Hair follicle dermal papilla cell (primary cell): ENCODE measurements at places on chromosomes 6 and 20. TPM values are rescaled to one million over a fixed set of nuclear protein-coding genes. Genes with fewer than 3 reads are reported as not detected.

Gene DAAM2
- total RNA-seq = 66.1 and 122 TPM in 2 replicates

Gene GTSF1L
- not detected in 2 replicates for total RNA-seq

Gene GPSM3
- total RNA-seq = 3.1 and 4.7 TPM in 2 replicates

Gene SLC12A5
- total RNA-seq = not detected in 2 replicates

Gene ARMC2
- 5.2 and 6.3 TPM in 2 replicates for total RNA-seq

Gene ARMH2
- total RNA-seq = not detected in 2 replicates

Gene FBXO30
- 20.9 and 25.8 TPM in 2 replicates for total RNA-seq

Gene CRISP2
- not detected in 2 replicates for total RNA-seq

Gene CALHM4
- total RNA-seq = not detected in 2 replicates
